Epithelial cell of esophagus (primary cell): ENCODE measurements at places on chromosomes 16 and 17.
A peak's percentile ranks its signal among the peaks of the same experiment; 100 is the strongest.

DNA sequence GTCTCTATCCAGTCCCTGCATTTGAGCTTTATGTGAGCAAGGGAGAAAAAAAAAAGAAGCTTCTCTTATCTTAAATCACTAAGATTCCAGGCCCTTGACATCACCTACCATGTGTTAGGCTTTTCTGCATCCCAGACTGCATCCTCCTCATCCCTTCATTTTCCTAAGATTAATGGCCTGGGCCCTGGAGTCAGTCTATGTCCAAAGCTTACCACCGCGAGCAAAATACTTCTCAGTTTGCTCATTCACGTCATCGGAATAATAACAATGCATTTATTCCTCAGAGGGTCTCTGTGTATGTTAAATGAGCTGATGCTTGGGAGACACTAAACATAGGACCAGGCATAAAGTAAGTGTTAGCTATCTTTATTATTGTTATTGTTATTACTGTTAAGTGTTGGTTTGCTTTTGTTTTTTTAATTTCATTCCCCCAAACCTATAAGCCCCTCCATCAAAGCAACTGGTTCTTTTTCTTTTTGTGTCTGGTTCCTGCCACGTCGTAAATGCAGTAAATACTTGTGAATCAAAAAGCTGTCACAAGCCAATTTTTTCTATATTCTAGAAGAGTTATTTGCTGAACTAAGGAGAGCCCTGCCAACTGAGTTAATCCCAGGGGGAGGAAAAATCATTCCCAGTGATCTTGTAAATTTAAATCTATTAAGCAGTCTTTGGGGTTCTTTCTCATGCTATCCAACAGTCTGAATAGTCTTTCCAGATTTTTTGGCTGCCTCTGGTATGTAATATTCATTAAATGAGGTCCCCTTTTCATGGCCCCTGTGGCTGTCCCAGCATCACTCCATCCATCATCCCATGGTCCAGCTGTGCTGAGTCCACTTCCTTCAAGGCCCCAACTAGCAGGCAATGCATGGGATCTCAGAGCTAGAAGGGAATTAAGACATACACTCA is 46.5 kb downstream of the VAT1L start:
- no peak for DNase-seq

DNA sequence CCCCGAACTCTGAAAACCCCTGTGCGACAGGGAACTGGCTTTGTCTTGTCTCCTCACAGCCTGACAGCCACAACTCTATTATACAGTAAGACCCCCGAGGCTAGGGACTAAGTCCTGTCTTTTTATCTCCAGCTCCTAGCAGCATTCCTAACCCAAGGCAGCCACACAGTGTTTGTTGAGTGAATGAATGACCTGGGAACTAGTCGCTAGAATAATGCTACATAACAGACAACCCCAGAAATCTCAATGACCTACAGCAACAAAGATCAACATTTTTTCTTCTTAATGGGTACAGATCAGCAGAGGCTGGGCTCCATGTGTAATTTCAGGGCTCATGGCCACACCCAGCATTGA is 71.4 kb upstream of the TNRC6C start:
- no peak for DNase-seq

- peak; percentile 70 for DNase-seq
Measured at GRCh38 chr17:72393553-72393952, 272.7 kb downstream of the SOX9 start.

DNA sequence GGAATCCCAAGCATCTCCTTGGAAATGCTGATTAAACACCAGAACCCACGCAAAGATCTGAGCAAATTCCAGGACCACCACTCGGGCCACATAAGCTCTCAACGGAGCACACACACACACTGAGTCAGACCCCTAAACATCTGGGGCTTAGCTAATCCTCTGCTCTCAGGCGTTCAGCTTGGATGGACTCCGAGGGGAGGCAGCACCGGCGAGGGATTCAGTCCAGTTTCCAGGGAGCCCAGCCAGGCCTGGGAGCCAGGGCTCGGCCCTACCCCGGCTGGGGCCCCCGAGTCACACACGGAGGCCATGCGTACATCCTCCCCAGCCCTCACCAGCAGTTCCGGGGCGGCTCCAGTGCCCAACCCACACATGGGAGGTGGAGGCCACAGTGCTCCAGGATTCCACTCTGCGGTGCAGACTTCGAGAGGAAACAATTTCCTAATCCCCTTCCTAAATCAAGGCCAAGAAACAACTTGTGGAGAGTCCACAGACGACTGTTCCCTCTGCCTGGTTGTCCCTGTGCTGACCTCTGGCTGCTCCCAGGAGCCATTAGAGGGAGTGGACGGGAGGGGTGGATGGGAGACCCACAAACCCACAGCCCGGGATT is 70.5 kb downstream of the GAS7 start:
- DNase-seq = no peak

- peak; percentile 83 for DNase-seq
Measured at GRCh38 chr17:75848523-75849278, 4.5 kb upstream of the UNC13D start.

DNA sequence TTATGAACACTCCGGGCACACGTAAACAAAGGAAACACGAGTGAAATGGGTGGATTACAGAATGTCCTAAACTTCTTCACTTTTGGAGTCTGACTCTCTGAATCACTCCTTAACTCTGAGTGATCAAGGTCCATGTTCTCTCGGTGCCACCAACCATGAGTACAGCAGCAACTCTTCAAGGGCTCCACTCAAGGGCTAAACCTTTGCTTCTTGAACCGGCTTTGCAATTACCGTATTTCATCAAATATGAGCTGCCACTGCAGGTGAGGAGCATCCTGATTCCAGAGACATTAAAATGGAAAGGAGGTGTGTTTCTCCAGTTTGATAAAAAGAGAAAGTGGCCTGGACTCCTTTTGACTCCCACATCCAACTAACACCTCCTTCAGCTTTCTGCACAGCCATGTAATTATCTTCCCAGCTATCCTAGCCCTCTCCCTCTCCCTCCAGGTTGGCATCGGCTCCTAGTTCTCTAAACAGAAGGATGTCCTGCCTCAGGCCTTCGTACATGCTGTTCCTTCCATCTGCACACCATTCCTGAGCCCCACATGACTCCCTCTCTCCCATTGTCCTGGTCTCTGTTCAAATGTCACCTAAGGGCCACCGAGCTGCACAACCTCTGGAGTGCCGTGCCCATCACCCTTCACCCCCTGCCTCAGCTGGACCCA is 61.4 kb downstream of the ZDHHC7 start:
- no peak for DNase-seq

DNA sequence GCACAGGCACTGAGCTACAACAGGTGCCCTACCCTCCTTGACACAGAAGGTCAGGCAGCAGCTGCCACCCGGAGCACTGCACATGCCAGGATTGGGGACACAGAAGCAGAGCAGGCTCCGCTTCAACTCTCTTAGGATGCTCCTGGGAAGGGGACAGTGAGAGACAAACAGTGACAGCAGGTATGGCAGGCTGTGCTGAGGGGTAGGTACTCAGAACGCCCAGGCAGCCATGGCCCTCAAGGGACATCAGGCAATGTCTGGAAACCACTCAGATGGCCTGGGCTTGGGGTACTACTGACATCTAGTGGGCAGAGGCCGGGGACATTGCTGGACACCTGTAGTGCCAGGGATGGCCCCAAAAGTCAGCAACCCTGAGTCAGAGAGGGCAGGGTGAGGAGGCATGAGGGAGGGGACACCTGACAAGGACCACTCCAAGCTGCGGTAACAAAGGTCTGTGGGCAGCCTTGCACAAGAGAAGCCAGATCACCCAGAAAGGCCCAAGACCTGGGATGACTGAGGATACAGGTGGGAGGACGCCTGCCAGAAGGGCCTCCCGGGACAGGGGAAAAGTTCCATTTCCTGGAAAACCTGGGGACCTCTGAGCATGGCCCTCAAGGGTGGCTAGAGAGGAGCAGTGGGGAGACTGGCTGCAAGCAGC is 21.2 kb downstream of the PEMT start:
- no peak for DNase-seq

DNA sequence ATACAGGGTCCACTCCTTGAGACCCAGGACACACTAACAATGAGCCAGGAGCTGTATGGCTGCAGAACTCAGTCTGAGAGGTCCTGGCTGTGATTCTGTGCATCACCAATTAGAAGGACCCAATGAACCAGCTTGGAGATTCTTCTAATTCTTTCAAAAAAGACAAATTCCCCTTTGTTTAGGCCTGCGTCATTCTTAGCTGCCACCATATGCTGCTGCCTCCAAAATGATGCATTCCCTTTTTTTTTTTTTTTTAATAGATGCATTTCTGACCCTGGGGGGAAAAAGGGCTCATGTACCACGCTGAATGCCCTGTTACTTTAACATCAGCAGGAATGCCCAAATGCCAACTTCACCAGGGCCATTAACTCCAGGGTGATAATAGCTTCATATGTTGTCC is 28.5 kb downstream of the EMP2 start:
- DNase-seq = no peak

- no peak for DNase-seq
Measured at GRCh38 chr16:55469821-55470532, 9.0 kb upstream of the MMP2 start.

DNA sequence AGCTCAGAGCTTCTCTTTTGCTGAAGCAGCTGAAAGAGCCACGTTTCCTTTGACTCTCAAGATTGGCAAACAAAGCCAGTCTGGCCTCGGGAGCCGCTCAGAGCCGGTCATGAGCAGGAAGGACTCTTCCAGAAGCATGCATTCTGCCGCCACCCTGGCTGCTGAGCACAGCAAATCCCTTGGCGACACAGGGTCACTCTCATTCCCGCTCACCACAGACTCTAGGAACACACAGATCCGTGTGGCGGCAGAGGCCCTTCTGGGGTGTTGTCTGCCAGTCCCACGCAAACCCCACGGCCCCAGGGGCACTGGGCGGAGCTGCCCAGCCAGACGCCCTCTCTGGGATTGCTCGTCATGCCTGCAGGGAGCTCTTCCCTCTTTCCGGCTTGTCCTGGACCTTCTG is 157.0 kb downstream of the C16orf95 start:
- DNase-seq = peak; percentile 6

GRCh38 chr17:77571155-77571981 is 387.1 kb upstream of the TNRC6C start:
- no peak for DNase-seq
